Stimulated activated CD4-positive, alpha-beta T cell treated with anti-CD3 and anti-CD28 coated beads, Interleukin-4, amount 100 ng/mL, for 48 hours (primary cell): ENCODE measurements at places on chromosomes 16 and 17.
A peak's percentile ranks its signal among the peaks of the same experiment; 100 is the strongest.

DNA sequence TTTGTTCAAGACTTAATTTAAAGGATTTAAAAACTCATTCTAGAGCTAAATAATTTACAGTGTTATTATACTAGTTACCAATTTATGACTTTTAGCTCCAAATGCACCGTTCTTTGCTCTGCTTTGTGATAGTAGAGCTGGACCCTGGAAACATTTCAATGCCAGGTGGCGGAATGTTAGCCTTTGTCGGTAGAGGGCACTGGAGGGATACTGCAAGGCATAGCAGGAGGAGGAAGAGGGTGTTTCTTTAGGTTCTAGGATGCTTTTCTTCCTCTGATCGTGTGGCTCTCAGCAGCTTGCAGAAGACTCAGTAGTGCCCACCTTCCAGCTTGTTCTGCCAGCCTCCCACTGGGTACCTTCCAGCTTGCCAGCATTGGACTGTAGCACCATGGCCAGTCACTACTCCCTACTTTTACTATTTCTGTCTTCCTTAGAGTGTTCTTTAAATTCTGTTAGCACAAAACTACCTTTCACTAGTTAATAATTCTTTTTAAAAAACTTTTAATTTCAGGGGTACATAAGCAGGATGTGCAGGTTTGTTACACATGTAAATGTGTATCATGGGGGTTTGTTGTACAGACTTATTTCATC lies 325.3 kb downstream of the UTP18 start:
- DNase-seq = no peak

GRCh38 chr17:56831369-56832095 lies 2.2 kb downstream of the C17orf67 start:
- no peak for DNase-seq

GRCh38 chr16:87657621-87658192 lies 55.4 kb downstream of the JPH3 start:
- DNase-seq = no peak

DNA sequence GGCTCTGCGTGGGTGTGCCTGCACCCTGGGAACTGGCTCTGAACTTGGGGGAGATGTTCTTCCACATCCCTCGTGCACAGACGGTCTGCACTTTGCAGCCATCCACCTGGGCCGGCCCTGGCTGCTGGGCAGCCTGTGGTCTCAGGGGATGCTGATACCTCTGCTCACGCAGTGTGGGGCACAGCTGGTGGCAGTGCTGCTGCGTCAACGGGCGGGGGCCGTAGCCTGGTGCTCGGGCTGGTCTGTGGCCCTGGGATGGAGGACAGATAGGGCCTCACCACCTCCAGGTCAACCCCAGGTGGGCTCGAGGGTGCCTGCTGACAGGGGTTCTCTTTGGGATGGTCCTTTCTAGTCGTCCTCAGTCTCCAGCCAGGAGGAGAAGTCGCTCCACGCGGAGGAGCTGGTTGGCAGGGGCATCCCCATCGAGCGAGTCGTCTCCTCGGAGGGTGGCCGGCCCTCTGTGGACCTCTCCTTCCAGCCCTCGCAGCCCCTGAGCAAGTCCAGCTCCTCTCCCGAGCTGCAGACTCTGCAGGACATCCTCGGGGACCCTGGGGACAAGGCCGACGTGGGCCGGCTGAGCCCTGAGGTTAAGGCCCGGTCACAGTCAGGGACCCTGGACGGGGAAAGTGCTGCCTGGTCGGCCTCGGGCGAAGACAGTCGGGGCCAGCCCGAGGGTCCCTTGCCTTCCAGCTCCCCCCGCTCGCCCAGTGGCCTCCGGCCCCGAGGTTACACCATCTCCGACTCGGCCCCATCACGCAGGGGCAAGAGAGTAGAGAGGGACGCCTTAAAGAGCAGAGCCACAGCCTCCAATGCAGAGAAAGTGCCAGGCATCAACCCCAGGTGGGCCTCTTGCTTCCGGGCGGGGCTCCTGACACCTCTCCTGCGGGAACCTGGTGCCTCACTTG lies 36.3 kb downstream of the TSC2 start:
- no peak for DNase-seq

DNA sequence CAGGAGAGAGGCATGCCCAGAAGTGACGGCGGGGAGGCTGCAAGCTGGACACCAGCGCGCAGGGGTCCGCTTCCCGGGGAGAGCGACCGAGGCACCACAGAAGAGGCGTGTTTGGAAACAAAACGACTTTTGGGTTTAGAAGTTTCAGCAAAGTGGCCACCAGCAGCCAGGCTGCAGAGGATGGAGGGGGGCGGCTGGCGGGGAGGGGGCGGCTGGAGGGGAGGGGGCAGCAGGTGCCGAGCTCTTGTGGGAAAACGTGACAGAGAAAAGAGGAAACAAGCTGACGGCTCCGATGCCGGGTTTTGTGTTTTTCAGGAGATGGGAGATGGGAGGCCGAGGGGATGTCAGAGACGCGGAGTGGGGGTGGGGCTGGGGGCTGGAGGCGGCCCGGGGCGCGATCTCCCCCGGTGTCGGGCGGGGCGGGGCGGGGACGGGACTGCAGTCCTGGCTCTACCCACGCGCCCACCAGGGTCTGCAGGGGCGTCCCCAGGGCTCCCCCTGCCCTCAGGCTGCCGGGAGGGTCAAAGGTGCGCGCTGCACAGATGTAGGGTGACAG lies 32.1 kb upstream of the RPH3AL start:
- DNase-seq = no peak

- DNase-seq = no peak
Measured at GRCh38 chr17:66215529-66215911, 13.7 kb downstream of the APOH start.

DNA sequence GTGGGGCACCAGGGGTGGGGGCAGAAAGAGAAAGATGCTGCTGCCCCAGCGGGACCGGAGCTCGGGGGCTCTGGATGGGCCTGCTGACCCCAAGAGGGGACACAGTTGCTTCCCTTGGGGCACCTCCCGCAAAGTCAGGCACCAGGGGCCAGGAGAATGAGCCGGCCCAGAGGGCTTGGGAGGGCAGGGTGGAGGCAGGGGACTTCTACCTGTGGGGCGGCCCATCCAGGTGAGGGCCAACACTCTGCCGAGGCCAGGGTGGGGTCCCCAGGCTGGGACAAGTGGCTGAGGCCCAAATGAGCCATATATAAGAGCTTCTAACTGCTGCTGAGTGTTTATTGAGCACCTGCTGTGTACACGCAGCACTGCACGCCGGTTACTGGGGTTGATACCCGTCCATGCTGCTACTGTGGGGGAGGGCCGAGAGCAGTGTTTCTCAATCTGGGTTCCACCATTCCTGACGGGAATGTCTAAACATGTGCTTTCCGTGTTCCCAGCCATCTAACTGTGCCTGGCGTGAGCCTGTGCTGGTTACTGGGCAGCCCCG lies 211.7 kb upstream of the GSE1 start:
- DNase-seq = no peak

- DNase-seq = no peak
Measured at GRCh38 chr17:51720439-51720838, 438.1 kb downstream of the CA10 start.

DNA sequence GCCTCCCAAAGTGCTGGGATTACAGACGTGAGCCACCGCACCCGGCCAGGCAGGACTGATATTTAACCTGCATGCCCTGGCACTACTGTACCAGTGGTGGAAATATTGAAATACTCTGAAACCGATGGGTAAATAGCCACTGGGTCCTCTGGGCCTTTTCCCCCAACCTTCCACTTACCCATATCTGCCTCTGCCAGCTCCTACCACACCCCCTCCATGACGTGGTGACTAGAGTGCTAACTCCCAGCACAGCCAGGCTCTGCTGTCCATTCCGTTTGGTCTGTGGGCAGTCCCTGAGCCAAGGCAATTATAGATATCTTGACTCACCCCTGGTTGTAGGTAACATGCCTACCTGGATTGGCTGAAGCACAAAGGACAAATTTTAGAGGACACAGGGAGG lies 187.8 kb downstream of the PRKCB start:
- no peak for DNase-seq

- DNase-seq = no peak
Measured at GRCh38 chr16:85514598-85515318, 98.4 kb upstream of the GSE1 start.

DNA sequence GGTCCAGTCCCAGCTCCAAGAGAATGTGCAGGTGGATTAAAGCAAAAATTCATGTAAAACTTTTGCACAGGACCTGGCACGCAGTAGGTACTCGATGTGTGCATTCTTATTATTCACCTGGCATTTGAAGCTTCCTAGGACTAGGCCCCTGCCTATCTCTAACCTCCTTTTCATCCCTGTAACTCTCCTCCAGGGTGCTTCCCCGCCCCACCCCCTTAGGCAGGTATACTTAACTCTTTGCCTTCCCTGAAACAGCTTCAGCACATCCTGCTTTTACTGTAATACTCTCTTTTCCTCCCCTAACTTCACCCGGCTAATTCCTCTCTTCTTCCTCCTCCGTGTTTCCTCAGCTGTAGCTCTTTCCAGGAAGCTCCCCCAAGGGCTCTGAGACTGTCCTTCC lies 54.8 kb downstream of the CDK5R1 start:
- no peak for DNase-seq

GRCh38 chr16:54286366-54287130 lies at the start of gene IRX3:
Gene IRX3, minus strand, starts transcription at chr16:54286787. Its CDS starts 737 bp downstream, at chr16:54286050.
- DNase-seq = no peak

GRCh38 chr16:24347556-24347955 lies 91.4 kb downstream of the CACNG3 start:
- DNase-seq = no peak

- DNase-seq = no peak
Measured at GRCh38 chr17:29909236-29910003, 20.6 kb downstream of the SSH2 start.

DNA sequence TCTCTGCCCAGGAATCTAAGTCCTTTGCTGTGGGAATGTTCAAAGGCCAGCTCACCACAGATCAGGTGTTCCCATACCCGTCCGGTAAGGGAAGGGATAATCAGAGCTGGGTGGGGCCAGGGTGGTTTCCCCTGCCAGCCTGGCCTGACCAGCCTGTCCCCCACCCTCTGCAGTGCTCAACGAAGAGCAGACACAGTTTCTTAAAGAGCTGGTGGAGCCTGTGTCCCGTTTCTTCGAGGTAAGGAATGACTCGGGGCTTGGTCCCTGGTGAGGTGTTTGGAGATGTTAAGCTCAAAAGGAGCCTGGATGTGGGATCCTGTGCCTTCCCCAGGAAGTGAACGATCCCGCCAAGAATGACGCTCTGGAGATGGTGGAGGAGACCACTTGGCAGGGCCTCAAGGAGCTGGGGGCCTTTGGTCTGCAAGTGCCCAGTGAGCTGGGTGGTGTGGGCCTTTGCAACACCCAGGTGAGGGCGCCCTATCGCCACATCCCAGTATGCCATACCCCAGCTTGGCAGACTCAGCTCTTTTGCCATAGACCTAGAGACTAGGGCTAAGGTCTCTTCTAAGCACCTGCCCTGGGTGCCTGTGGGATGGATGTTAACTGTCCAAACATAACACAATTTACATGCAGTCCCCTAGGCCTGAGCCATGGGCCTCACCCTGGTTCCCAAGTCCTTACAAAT lies 997 bp downstream of the ACADVL start:
- DNase-seq = peak; percentile 53

DNA sequence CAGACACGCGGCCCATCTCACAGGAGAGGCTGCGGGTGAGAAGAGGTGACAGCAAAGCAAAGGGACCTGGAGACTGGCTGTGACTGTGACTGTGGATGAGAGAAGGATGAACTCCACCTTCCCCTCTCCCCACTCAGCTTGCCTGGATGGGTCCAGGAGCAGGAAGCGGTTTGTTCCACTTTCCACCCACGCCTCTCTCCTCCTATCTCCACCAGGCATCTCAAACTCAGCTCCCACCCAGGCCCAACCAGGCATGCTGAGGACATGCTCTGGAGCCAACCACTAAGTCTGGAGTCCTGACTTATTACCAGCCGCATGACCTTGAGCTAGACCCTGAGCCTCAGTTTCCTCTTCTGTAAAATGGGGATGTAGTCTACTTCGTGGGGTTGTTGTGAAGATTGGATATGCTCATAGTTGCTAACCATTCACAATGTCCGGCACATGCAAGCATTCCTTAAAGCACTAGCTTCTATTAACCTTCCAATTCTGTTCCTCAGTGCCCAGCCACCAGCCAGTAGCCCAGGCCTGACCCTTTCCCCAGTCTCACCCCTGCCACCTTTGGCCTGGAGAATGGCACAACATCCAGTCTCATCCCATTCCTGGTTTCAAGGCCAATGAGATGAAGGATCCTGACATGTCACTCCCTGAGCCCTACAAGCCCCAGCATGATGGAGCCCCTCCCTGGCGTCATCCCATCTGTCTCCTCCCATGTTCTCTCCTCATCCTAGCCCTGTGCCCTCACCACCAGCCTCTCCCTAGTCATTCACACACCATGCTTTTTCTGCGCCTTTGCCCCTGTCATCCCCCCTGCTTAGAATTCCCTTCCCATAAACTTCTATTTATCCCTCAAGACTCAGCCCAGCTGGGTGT lies 2.3 kb downstream of the GAS2L2 start:
- no peak for DNase-seq

- no peak for DNase-seq
Measured at GRCh38 chr17:31431098-31431851, 39.8 kb downstream of the RAB11FIP4 start.

DNA sequence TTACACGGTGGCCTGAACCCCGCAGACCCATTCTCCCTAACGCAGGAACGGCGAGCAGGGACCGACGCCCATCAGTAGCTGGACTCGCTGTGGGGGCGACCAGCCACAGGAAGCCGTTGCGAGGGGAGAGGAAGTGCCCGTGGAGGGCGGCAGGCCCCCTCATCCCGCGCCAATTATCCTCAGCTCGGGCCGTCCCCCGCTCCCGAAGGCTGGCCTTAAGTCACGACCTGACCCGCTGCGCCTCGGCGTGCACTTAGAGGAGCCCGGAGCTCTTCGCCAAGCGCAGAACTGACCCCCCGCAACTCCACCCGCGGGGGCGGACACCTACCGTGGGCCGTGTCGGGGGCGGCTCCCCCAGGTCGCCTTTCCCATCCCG lies 401 bp downstream of the ARL16 start:
- no peak for DNase-seq

GRCh38 chr17:65130832-65131231 lies 6.3 kb upstream of the RGS9 start:
- no peak for DNase-seq

- DNase-seq = no peak
Measured at GRCh38 chr17:16943541-16944333, 28.2 kb downstream of the TNFRSF13B start.

DNA sequence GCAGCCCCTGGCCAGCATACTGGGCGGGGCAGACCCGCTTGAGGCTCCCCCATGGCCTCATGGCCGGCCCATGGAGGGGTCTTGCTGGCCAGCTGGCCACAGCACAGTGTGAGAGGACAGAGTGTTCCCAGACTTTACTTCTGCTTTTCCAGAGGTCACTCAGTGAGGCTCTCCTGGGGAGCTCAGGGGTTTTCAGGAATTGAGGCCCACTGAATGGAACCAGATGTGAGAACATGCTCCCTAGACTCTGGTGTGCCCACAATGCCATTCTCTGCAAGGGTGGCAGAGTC lies 21.2 kb downstream of the ATP6V0D1 start:
- no peak for DNase-seq
